Activated naive CD4-positive, alpha-beta T cell treated with anti-CD3 and anti-CD28 coated beads, Interleukin-2, amount 10 ng/mL, durations not matched to agents 7 days and 5 days (primary cell): ENCODE measurements at places on chromosomes 2 and 18.
A peak's percentile ranks its signal among the peaks of the same experiment; 100 is the strongest.

DNA sequence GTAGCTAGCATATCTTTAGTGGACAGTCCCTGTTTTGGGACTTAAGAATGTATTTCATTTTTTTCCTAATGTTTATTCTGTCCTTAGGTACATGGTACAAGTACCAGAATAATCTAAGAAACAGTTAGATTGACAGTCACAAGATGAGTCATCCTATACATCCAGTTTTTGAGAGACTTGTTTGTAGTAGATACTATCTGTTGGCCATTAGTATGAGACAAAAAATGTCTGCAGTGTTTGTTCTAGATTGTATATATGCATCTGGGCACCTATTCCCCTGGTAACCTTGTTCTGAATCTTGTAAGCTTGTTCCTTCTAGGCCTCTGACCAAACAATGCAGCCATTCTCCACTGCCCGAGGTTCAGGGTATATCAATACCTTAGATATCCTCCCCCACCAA lies 1343.5 kb downstream of the SUCLG1 start:
- no peak for DNase-seq

GRCh38 chr2:129880971-129881370 lies 98.5 kb upstream of the RAB6C start:
- no peak for DNase-seq

DNA sequence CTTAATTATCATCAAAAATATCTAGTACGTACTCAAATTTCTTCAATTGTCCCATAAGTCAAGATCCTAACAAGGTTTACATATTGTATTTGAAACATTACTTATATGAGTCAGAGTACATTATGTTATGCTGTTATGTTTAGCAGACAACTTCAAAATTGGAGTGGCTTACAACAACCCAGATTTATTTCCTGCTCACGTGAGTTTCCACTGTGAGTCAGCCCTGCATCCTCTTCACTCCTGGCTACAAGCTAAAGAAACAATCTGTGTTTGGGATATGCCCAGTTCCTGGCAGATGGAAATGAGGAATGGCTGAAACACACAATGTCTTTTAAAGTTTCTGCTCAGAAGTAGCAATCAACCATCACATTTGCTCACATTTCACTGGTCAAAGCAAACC lies 31.5 kb upstream of the TANC1 start:
- DNase-seq: no peak

- no peak for DNase-seq
These were observed 152.1 kb downstream of the LPIN1 start for GRCh38 chr2:11898576-11898975.

DNA sequence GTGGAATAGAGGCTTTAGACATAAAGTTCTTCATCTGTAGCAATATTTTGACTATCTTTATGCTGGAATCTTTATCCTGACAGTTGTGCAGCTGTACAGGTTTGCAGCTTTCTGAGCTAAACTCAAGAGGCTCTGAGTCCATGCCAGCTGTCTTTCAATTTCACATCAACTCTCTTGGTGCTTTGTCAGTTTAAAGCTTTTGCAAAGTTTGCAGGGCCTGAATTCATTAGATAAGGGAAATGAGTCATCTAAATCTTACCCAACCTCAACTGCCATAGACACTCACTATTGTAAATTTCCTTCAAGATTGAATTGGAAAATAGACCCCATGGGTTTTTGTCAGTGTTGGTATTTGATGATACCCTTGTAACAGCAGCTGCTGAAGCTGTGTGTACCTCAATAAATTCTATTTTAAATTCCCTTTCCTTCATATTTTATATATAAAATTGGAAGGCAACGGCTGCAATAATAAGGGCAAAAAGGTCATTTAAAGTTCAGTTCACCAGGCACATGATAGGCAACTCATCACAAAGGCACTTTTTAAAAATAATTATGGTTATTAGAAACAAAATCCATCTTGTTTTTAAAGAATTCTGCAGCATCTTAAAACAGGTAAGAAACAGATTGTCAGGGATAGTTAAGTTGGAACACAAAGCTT lies 169.9 kb upstream of the SLC39A10 start:
- DNase-seq: peak; percentile 35

DNA sequence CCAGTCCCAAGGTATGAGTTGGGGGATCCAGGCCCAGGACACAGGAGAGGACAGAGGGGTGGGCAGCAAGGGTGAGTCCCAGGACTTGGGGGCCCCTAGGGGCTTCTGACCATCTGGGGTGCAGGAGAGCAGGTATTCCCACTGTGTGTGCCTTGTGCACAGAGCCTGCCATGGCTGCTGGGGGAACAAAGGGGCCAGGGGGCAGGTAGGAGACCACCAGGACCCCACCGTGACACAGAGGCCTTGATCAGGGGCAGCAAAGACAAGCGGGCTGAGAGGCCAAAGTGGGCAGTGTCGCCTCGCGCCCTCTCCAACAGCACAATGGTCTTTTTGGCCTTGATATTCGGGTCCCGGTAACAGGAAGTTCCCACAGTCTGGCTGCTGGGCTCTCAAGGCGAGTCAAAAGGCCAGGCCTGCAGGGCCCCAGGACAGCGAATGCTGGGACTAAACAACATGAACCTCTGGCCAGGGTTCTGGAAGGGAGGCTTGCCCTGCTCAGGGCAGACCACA lies 12.3 kb upstream of the GPR17 start:
- no peak for DNase-seq

DNA sequence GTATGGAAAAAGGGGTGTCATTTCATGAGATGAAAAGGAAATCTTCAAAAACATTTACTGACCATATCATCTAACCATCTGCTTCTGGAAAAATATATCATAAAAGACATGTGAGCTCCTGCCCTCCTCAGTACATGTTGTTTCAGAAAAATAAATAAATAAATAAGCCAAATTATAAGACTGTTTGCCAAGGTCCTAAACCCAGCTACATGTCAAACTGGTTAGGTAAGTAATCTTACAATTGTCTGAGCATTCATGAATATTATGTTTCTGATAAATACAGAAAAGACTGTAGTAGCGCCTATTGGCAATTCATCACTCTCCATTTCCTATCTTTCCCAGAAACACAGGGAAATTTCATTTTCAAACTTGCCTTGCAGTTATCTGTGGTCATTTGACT lies 138.9 kb upstream of the SETBP1 start:
- DNase-seq: no peak

- no peak for DNase-seq
These were observed 6.8 kb downstream of the TFPI start for GRCh38 chr2:187547353-187547979.

GRCh38 chr2:128017561-128017960 lies 10.3 kb downstream of the SAP130 start:
- DNase-seq: no peak
